ENCODE measurements at places on chromosomes 5 and 9.

DNA sequence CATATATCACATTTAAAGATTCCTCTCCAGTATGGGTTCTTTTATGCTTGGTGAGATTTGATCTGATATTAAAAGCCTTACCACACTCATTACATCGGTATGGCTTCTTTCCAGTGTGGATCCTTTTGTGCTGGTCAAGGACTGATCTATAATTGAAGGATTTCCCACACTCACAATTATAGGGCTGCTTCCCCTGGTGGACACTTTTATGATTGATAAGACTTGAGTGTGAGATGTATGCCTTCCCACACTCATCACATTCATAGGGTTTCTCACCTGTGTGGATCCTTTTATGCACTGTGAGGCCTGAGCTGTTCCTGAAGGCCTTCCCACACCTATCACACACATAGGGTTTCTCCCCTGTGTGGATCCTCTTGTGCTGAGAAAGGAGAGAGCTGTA lies 12.2 kb downstream of the ZFP62 start:
- DNase-seq: no peak

DNA sequence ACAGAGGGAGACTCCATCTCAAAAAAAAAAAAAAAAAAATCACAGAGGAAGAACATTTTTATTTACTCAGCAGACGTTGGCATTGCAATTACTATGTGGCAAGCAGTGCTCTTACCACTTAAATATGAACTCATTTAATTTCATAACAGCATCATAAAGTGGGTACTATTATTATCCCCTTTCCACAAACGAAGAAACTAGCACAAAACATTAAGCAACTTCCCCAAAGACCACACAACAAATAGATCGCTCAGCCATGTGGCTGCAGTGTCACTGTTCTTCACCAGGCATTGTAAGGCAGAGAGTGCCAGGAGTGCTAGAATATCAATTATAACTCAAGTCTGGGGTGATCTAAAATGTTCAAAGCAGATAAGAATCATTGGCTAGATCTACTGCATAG lies 69.8 kb upstream of the PLPP6 start:
- DNase-seq: no peak

- no peak for DNase-seq
Measured at GRCh38 chr9:84932915-84933527, 263.5 kb downstream of the NTRK2 start.

DNA sequence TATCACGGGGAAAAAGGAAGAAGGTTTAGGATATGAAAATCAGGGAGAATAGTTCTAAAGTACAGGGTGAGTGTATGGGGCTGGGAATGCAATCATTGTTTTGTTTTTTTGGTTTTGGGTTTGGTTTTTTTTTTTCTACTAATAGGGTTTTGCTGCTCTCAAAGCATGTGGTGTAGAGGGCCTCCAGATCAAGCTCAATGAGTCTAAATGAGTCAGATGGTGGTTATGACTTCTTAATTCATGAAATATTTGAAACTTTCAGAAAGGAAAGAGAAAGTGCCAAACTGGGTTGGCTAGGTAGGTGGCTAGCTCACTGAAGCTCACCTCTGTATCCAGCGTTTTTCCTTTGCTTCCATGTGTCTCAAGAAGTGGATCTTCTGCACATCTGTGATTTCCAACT lies 10.7 kb downstream of the OR1L8 start:
- no peak for DNase-seq

GRCh38 chr9:91037511-91038482 lies 236.2 kb downstream of the SYK start:
- peak; percentile 58 for DNase-seq

GRCh38 chr5:137366526-137366925 lies 132.6 kb downstream of the SPOCK1 start:
- DNase-seq: no peak

GRCh38 chr5:83645936-83646335 lies 74.7 kb downstream of the HAPLN1 start:
- no peak for DNase-seq

DNA sequence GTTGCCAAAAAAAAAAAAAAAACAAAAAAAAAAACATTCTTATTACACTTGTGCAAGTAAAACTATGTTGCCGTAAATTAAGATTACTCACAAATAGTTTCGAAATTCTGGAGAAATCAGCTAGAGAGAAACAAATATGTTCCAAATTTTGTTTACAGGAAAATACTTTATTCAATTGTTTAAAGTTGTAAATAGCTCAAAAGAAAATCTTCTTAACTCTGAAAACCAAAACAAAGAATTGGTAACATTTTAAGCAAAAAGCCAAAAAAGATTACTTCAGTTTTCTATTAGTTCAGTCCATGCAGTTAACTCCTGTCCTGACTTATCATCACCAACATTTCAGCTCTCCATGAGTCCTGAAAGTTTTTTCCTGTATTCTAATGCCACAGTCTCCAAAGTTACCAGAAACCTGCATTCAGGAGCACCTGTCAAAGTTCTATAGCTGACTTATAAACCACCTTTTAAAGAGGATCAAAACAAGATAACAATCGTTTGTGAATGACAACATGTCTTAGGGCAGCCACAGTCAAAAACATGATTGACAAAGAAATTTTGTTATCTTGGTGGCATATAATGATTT lies 194.1 kb downstream of the RANBP17 start:
- DNase-seq: no peak

DNA sequence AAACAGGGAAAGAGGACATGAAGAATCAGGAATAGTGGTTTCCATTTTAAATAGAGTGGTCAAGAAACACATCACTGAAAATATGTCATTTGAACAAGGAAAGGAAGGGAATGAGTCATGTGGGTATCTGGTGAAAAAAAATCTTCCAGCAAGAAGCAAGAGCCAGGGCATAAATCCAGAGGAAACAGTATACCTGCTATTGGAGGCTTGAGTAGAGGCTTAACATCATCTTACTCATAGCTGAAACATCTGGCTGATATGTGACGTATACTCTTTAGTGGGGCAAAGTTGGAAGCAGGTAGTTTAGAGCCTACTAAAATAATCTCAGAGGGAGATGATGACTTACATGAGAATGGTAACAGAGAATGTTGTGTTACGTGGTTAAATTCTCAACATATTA lies 517.2 kb downstream of the CAAP1 start:
- no peak for DNase-seq

DNA sequence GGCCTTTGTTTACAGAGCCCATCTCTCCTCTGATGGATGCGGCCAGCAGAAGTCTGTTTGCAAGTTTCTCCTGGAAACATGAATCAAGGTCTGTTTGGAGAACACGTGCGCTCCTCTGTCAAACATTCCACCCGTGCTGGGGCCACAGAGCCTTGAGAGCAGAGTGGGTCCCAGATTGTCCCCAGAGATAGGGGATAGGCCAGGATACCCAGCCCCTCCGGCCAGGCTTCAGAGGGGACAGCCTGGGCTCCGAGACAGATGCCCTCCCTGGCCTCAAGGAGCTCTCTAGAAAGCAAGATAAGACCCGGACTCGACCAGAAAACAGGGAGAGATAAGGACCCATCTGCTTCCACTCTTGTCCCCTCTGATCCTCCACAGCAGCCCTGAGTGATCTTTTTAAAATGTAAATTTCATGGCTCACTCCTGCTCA lies 40.4 kb upstream of the HAND1 start:
- no peak for DNase-seq

DNA sequence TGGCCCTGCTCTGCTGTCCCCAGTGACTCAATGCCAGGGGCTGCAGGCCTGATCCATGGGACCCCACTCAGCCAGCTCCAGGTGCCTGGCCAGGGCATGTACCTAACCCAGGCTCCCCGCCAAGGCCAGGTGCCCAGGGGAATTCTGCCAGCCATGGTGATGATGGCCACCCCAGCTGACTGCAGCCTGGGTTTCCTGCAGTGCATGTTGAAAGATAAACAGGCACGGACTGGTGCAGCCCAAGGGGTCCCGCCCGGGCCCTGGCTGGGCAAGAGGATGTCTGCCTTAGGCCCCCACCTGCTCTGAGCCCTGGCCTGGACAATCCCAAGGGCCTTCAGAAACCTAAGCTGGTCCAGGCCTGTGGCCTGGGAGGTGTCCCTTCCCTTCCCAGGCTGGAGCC lies 1.2 kb downstream of the ABCA2 start:
- no peak for DNase-seq

- no peak for DNase-seq
Measured at GRCh38 chr5:109063223-109063622, 315.5 kb downstream of the FER start.

DNA sequence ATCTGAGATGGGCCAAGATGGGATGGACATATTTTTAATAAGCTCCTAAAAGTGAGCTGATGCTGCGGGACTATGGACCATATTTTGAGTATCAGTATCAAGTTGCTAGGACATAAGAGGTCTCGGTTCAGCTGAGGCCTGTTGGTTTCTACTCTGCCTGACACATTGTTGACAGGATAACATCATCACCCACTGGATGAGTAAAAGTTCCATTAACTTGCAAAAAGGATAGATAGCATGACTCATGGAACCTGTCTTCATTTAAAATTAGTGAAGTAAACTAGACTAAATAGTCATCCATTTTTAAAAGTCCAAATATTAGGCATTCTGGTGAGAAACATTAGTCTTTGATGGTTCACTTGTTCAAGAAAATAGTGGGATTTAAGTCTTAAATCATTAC lies 33.3 kb downstream of the PARP8 start:
- DNase-seq: no peak
